ENCODE measurements at places on chromosomes 12 and 14.

DNA sequence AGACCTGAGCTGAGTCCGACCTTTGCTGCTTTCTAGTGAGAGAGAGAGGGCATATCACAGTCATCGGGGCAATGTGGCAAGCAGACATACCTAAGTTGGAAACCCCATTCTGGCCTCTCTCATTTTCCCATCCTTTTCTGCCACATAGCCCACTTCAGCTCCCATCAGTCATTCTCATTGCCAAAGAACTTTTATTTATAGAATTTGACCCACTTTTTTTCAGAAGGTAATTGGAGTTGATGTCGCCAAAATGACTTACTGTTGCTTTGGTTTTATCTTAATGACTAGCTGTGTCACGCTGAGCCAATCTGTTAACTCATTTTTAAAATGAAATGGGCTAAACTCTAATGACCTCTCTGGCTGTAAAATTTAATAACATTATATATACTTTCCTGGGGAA, 63.9 kb upstream of the RMST start:
- DNase-seq = no peak

DNA sequence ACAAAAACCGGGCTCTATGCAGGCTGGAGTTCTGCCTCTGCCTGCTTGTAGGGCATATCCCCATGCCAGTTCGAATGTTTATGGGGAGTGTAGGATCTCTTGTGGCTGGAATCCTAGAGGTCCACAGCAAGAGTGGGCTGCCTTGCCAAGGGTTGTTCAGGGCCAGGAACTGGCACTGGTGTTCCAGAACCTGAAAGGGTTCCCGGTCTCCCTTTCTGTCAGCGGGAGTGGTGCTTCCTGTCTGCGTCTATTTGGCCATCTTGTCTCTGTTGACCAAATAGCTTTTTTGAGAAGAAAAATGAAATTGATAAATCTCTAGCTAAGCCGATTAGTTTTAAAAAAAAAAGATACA, 17.8 kb downstream of the OLR1 start:
- DNase-seq = no peak

DNA sequence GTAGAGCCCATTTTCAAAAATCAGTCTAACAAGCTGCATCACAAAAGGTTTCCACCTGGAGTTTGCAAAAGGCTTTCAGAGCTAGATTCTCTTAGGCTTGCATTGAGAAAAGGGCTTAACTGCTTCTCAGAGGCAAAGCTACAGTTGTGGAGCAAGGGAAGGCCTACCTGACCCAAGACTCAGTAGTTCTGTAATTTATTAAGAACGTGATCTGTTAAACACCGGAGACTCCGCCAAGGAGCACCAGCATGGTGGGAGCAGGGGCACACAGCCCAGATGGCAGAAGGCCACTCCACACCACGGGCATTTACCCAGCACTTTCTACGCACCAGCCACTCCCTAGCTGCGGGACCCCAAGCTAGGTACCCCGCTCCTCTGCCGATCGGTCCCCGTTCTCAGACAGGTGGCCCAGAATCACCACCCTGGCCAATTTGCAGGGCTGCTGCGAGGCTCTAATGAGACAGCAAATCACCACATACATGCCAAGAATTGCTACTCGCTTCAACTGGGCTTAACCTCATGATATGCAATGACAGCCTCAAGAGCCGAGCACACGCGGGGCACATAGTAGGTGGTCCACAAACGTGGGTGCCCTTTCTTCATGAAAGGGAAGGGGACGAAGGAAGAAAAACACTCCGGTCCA, 1.5 kb downstream of the ITPK1 start:
- DNase-seq = no peak

DNA sequence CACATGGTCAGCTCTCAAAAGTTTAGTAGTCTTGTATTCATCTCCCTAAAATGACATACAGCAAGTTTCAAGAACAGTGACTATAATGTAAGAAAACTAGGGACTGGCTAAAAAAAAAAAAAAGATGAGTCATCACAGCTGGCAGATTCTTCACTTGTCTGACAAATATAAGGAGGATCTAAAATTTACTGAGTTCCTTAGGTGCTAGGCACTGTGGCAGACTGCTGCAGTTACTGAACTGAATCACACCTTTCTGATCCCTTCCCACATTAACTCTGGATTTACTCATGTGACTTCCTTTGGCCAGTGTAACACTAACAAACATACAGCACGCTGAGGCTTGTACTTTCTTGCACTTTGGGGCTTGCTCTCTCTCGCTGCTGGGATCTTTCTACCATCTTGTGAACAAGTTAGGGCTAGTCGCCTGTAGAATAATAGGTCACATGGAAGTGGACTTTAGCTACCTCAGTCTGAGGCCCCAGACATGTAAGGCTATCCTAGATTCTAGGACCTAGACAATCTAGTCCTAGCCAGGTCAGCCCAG, 32.1 kb downstream of the BAZ1A start:
- DNase-seq = no peak

DNA sequence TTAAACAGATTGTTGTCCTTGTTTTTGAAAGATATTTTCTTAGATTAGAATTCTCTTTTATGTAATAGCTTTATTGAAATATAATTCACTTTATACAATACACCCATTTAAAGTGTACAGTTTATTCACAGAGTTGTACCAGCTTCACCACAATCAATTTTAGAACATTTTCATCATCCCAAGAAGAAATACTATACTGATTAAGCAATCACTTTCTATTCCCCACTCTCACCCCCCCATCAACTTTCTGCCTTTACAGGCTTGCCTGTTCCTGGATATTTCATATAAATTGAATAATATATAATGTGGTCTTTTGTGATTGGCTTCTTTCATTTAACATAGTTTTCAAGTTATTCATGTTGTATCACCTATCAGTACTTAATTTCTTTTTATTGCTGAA, 44.4 kb downstream of the ARHGAP5 start:
- no peak for DNase-seq

GRCh38 chr12:6426882-6427671, 17.7 kb upstream of the CD27 start:
- peak; percentile 82 for DNase-seq

- no peak for DNase-seq
Measured at GRCh38 chr14:101473045-101473729, 88.1 kb upstream of the DIO3 start.

DNA sequence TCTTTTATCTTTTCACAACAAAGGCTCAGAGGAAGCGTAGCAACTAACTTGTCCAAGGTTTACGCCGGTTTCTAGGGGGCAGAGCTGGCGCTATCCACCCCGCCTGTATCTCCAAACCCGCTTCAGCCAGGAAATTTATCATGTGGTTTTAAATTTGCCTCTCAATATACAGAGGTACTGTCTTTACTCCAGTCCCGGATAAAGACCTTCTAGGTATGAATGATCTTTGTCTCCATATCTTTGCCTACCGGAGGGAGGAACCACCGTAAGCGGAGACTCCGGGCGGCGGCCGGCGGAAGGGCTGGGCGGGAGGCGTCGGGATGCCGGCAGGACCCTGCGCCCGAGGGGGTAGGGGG, 693 bp upstream of the RIMKLB start:
- DNase-seq = no peak

DNA sequence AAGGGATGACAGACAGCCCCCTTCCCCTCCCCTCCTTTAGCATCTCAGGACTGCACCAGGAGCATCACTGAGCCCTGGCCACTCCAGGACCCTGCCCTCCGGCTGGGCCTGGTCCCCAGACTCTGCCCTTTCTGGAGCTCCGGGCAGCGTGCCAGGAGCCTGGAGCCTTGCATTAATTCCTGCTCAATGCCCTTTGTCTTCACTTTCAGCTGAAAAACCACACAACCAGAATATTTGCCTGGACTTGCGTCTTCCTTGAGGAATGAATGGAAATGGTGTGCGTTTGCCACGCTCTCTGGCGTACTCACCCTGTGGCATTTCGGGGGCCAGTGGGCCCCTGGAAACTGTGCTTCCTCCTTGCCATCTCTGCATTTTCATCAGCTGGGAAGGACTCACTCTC, 8.5 kb upstream of the RFLNA start:
- no peak for DNase-seq

DNA sequence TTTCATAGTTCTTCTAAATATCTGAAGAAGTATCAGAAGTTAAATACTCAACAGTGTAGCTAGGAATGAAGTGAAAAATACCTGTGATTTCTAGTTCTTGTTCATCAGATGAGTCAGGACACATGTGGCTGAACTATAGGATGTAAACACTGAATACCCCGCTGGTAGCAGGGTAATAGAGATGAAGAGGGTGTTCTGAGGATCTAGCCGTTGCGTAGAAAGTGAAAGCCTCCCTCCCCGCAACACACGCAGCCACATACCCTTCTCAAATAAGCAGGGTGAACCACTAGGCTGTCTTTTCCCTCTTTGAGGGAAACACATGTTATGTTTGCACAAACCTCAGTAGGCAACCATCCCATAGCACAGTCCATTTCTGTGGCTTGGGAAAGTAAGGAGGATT, 16.4 kb upstream of the RNASE12 start:
- DNase-seq = no peak

- no peak for DNase-seq
Measured at GRCh38 chr12:52924764-52925716, 20.2 kb upstream of the KRT8 start.

GRCh38 chr12:31466768-31467167, 124.2 kb downstream of the DENND5B start:
- no peak for DNase-seq

DNA sequence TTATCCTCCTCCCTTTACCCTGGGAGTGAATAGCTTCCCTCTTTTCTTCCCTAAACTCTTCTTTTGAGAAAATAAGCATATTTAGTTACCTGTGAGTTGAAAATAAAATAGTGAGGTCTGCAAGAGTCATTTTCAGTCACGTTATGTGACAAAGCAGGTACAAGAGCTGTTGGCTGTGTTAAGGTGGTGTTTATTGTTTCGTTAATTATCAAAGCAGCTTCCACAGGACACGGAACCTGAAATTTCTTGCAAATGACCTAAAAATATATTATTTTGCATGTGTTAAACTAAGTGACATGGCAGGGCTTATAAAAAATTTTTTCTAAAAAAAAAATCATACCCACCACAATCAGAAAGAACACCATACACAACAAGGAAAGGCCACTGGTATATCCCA, 8.3 kb downstream of the SLC38A2 start:
- no peak for DNase-seq

DNA sequence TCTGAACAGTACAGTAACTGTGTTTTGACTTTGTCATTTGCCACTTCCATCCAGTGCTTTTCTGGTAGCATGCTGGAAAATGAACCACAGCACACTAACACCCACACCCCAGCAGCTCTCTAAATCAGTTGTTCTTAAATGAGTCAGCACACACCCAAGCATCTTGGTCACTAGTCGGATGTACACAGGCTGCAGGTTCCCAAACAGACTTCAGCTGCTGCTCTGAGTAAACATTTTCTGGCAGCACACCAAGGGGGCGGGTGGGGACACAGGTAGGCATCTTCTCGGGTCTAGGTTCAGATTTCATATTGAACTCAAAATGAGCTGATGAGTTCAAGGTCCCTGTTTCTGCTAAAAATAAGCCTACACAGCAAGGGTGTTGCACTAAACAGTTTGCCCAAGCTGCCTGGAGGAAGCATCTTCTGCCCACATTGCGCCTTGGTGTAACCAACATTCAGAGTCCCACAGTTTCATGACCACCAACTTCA, 39.8 kb downstream of the IFNG start:
- DNase-seq = no peak

- no peak for DNase-seq
Measured at GRCh38 chr12:65339161-65339560, 60.7 kb downstream of the MSRB3 start.

DNA sequence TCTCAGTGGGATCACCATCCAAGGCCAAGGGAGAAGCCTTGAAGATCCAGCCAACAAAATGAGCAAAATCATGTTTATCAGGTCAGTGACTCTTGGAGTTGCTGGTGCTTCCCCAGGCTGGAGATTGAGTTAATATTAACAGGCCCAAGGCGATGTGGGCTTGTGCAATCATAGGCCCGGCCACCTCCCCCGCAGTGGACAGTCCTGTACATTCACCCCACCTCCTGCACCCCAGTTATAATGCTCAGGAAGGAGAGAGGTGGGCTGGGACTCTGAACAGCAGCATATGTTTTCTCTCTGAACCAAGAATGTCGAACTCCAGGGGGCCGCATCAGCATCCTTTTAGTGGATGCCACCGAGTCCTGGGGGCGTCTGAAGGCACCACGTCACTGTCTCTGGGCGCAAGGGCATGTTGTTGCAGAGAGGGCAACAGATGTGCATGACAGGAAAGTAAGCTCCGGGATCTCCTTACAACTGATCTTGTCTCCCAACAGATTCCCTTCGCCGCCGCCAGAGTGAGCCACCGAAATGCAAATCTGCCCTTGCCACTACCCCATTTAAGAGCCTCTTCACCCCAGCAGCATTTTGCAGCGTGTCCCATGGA, 32.2 kb upstream of the SERPINA6 start:
- DNase-seq = no peak

- peak; percentile 41 for DNase-seq
Measured at GRCh38 chr12:53738406-53739213, 11.4 kb upstream of the CALCOCO1 start.

DNA sequence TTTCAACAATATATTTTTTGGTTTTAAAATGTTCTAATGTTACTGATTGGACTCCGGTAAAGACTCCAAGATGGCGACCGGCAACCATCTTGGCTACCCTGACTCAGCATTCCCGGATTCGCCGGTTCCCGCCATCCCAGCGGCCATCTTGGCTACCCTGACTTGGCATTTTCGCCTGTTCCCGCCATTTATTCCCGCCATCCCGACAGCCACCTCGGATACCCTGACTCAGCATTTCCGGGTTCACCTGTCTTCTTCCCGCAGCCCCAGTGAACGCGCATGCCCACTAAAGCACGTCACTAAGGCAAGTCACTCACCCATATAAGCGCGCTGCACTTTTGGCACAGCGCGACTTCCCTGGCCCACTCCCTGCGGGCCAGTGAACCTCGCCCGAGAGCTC, 9.0 kb upstream of the LRFN5 start:
- no peak for DNase-seq

- no peak for DNase-seq
Measured at GRCh38 chr12:104315326-104316224, 12.0 kb downstream of the EID3 start.

- DNase-seq = no peak
Measured at GRCh38 chr12:4856596-4856995, 53.1 kb upstream of the KCNA1 start.

DNA sequence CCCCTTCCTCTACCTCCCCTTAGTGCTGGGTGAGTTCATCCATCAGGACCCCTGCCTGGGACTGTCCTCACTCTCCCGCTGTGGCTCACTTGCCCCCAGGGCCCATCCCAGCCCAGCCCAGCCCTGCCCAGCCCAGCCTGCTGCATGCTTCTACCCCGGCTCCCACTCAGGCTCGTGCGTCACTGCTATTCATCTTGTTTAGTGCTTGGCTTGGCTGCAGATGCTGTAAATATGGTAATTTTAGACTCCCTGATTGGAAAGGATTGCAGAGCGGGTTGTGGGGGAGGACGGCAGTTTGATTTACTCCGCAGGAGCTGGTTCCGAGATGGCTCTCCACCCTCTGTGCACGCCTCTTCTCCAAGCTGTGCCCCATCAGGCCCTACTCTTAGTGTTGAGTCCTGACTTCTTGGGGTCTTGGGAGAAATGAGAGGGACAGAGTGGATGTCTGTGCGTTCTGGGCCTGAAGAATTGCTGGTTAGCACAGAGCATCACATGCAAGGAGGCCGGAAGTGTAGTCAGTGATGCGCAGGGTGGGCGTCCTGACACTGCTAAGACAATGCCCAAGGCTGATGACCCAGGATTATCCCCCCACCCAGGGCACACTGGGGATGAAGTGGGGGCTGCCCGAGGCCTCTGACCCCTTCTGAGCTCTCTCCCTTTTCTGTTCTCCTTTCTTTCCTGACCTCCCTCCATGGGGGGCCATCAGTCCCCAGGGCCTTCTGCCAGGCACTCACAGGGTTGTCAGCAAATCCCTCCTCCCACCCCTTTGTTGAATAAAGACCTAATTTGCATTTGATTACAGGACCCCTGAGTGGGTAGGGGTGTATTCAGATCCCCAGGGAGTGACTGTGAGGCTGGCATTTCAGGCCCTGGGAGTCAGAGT, 244.4 kb downstream of the ZFP36L1 start:
- no peak for DNase-seq
